Uterus (tissue), 4 donors: ENCODE measurements at places on chromosomes 1 and 21.

GRCh38 chr1:38525343-38526043, 334.1 kb downstream of the RRAGC start:
- no peaks in the 10 kb centered on the region for H3K4me1 ChIP-seq
- H3K27ac ChIP-seq, result no peak overlapping the region
- no peak for DNase-seq
- H3K27me3 ChIP-seq, result no peaks in the 10 kb centered on the region
- no peak overlapping the region for H3K4me3 ChIP-seq

GRCh38 chr1:28246427-28246832, 10.5 kb downstream of the ATP5IF1 start:
- H3K27ac ChIP-seq, result peak overlapping the region; percentile 72
- peaks cover 5% of the 10 kb centered on the region for H3K4me1 ChIP-seq
- H3K4me3 ChIP-seq, result peak overlapping the region; percentile 67
- DNase-seq, result no peak

GRCh38 chr1:66245691-66246090, 288.3 kb upstream of the SGIP1 start:
- no peak overlapping the region for H3K27ac ChIP-seq
- no peak for DNase-seq
- no peaks in the 10 kb centered on the region for H3K4me1 ChIP-seq
- H3K36me3 ChIP-seq, result no peaks in the 10 kb centered on the region

DNA sequence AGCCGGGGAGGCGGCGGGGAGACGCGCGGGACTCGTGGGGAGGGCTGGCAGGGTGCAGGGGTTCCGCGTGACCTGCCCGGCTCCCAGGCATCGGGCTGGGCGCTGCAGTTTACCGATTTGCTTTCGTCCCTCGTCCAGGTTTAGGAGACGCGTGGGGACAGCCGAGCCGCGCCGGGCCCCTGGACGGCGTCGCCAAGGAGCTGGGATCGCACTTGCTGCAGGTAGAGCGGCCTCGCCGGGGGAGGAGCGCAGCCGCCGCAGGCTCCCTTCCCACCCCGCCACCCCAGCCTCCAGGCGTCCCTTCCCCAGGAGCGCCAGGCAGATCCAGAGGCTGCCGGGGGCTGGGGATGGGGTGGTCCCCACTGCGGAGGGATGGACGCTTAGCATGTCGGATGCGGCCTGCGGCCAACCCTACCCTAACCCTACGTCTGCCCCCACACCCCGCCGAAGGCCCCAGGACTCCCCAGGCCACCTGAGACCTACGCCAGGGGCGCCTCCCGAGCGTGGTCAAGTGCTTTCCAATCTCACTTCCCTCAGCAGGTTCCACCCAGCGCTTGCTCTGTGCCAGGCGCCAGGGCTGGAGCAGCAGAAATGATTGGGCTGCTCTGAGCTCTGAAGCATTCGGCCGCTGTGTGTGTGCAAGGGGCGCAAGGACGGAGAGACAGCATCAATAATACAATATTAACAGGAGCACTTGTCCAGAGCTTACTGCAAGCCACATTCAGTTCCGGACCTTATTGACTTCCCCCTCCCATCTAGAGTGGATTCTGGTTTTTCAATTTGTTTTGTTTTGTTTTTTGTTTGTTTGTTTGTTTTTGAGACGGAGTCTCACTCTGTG, 10.3 kb downstream of the SIM2 start:
- no peaks in the 10 kb centered on the region for H3K36me3 ChIP-seq
- peaks cover 96% of the 10 kb centered on the region for H3K27me3 ChIP-seq
- no peak overlapping the region for H3K27ac ChIP-seq
- H3K4me1 ChIP-seq, result no peaks in the 10 kb centered on the region

- no peak for DNase-seq
- H3K27me3 ChIP-seq, result no peaks in the 10 kb centered on the region
- no peaks in the 10 kb centered on the region for H3K36me3 ChIP-seq
- H3K27ac ChIP-seq, result no peak overlapping the region
- H3K4me1 ChIP-seq, result no peaks in the 10 kb centered on the region
Measured at GRCh38 chr1:60615666-60616065, 466.7 kb upstream of the NFIA start.

- no peaks in the 10 kb centered on the region for H3K36me3 ChIP-seq
- no peaks in the 10 kb centered on the region for H3K4me1 ChIP-seq
- no peaks in the 10 kb centered on the region for H3K27me3 ChIP-seq
- DNase-seq, result no peak
- H3K4me3 ChIP-seq, result no peak overlapping the region
Measured at GRCh38 chr1:147664206-147664605, 6.1 kb downstream of the ACP6 start.

DNA sequence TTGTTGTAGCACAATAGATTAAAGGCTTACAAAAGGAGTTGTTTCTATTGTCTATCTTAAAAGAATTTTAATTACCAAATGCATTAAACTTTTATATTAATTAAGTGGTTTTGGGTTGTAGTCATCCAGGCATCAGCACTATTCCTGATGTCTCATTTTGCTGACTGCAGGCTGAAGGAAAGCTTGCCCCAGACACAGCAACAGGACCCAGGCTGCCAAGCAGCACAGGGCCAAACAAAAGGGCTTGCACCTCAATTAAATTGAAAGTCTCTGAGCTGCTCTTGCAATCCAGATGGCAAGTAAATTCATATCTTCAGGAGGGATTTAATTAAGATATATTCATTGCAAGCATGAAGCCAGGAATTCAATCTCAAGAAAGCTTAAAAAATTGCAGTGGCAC, 80.7 kb upstream of the CHODL start:
- no peak for DNase-seq
- no peaks in the 10 kb centered on the region for H3K27me3 ChIP-seq
- H3K4me1 ChIP-seq, result no peaks in the 10 kb centered on the region
- H3K27ac ChIP-seq, result no peak overlapping the region

DNA sequence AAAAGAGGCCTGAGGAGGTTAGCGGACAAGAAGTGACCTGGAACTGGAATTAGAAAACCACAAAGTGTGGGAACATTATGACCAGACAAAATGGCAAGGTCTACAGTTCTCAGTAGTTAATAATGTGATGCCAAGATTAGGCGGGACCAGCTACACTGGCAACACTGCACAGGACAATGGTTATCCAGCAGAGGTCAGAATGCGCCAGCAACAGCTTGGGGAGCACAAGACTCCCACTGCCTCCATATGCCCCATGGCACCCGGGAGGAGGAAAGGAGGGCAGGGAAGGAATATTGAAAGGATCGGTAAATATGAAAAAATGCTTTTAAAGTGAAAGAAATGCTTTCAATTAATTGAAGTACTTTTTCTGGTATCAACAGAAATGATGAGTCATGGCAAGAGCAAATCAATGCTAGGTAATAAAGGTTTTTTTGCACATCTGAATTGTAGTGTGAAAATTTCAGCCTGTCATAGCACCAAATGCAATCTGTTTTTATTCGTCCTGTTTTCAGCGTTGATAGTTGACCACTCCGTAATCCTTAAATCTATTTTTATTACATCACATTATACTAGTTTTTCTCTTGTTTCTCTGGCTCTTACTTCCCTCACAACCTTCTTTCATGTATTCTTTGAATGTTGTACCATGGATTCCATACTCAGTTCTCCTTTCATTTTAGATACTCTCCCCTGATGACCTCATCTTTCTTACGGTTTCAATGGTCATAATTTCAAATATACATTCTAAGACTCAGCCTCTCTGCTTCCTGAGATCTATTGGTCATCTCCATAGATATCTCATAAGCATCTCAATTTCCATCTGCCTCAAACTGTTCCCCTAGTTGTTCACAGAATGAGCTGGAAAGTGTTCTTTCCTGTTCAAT, 30.7 kb downstream of the VCAM1 start:
- H3K4me1 ChIP-seq, result no peaks in the 10 kb centered on the region
- H3K4me3 ChIP-seq, result no peak overlapping the region
- no peak for DNase-seq
- no peaks in the 10 kb centered on the region for H3K36me3 ChIP-seq

DNA sequence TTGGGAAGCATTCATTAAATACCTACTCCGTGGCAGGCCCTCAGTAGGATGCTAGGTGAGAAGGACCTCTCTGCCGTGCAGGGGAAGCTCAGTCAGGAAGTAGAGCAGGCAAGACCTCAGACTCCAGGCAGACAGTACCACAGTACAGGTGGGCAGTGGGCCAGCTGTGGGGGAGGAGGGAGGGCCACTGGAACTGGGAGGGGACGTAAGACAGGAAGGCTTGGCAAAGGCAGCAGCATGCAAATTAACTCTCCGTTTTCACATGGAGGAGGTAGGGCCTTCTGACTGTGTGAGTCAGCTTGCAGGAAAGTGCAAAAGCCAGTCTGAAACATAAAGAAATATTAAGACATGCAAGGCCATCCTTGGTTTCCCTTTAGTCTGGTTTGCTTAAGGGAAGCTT, 157.7 kb downstream of the TRIM33 start:
- H3K4me3 ChIP-seq, result no peak overlapping the region
- H3K4me1 ChIP-seq, result no peaks in the 10 kb centered on the region
- no peaks in the 10 kb centered on the region for H3K36me3 ChIP-seq

- no peaks in the 10 kb centered on the region for H3K27me3 ChIP-seq
- DNase-seq, result no peak
- no peak overlapping the region for H3K4me3 ChIP-seq
- peak overlapping the region; percentile 64 for H3K27ac ChIP-seq
- H3K36me3 ChIP-seq, result no peaks in the 10 kb centered on the region
- no peaks in the 10 kb centered on the region for H3K4me1 ChIP-seq
Measured at GRCh38 chr1:51768971-51769588, 109.4 kb downstream of the NRDC start.

GRCh38 chr1:200267458-200267857, 142.4 kb downstream of the ZNF281 start:
- H3K36me3 ChIP-seq, result no peaks in the 10 kb centered on the region
- H3K4me1 ChIP-seq, result no peaks in the 10 kb centered on the region
- H3K27ac ChIP-seq, result no peak overlapping the region
- H3K4me3 ChIP-seq, result no peak overlapping the region
- no peak for DNase-seq

DNA sequence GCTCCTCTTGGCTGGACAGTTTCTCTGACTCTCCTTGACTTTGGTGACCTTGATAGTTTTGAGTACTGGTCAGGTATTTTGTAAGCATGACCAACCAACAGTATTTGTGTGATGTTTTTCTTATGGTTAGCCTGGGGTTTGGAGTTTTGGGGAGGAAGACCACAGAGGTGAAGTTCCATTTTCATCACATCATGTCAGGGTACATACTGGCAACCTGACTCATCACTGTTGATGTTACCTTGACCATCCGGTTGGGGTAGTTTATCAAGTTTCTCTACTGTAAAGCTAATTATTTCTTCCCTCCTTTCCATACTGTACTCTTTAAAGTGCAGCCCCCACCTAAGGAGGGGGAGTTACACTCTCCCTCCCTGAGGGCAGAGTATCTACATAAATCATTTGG, 13.4 kb downstream of the OSCP1 start:
- no peaks in the 10 kb centered on the region for H3K27me3 ChIP-seq
- no peak overlapping the region for H3K27ac ChIP-seq
- no peaks in the 10 kb centered on the region for H3K36me3 ChIP-seq
- H3K4me3 ChIP-seq, result no peak overlapping the region
- H3K4me1 ChIP-seq, result no peaks in the 10 kb centered on the region

DNA sequence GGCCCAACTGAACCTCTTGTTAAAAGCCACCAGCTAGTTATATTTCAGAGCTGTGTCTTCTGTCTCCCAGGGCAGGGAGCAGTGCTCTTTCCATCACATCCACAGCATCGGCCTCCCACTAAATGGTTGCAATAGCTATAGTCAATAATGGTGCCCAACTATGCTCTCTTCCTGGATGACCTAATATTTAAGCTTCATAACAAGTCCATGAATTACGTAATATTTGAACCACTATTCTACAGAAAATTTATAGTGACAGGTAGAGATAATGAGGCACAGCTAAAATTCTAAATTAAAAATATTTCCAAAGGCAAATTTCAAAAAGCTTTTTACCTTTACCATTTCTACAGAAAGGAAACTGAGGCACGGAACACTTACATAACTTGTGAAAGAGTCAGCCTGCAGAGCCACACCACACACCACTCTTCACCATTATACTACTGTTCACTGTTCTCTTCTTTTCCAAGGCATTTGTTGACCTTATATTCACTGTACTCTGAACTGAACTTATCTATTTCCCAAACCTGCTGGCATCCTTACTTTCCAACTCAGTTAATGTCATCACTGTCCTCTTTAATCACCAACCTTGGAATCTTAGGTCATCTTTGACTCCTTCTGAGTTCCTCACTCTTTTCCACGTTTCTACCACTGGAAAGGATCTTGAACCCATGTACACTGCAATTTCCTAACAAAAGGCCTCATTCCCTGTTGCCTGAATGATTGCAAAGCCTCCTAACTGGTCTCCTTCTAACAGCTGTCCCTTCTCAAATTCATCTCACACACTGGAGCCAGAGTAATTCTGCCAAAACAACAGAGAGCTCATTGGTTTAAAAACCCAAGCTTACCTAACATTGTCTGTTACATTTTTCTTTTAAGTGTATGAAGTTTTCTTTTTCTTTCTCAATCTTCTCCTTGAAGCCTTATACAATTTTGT, 85.5 kb downstream of the DDAH1 start:
- no peaks in the 10 kb centered on the region for H3K4me1 ChIP-seq
- H3K27me3 ChIP-seq, result no peaks in the 10 kb centered on the region
- H3K4me3 ChIP-seq, result no peak overlapping the region
- DNase-seq, result no peak

DNA sequence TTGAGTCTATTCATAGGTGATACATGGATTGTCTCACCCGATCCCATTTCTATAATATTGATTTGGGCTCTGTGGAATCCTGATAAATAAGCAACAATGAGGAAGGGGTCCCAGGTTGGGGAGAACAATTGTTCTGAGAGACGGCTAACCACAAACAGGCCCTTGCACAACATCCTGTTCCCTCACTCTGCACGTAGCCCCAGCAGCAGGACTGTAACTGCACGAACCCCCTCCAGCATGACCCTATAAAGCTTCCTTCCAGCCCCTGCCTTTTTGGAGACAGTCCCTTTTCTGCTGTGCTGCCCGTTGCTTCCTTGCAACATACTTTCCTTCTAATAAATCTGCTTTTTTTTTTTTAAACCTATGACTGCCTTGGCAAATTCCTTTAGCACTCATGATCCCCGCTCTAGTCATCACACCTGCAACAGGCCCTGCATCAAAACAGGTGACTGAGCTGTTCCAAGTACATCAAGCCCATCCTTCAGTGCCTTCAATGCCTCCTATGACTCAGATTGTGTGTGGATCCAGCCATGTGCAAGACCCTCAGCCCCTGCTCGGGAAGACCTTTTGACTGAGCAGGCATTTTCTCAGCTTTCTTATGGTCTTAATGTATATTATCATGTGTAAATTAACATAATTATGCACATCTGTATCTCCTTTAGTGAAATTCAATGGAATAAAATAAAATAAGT, 63.7 kb upstream of the B3GALNT2 start:
- H3K27me3 ChIP-seq, result no peaks in the 10 kb centered on the region
- no peaks in the 10 kb centered on the region for H3K36me3 ChIP-seq
- no peak overlapping the region for H3K27ac ChIP-seq
- H3K4me1 ChIP-seq, result no peaks in the 10 kb centered on the region
- no peak for DNase-seq
